Right hindlimb (tissue), 1 donor: ENCODE measurements at places on chromosomes 13 and 19.
A peak's percentile ranks its signal among the peaks of the same experiment; 100 is the strongest.

DNA sequence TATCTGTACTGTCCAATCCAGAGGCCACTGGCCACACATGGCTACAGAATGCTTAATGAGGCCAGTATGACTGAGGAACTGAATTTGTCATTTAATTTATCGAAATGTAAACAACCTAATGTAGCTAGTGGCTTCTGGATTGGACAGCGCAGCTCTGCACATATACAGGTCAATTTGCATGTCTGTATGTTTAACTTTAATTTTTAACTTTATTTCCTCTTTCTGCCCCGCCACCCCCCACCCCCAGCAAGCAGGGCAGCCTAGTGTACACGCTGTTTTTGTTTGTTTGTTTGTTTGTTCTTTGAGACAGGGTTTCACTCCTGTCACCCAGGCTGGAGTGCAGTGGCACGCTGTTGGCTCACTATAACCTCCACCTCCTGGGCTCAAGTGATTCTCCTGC is 15.5 kb downstream of the ZSWIM9 start:
- DNase-seq = no peak

DNA sequence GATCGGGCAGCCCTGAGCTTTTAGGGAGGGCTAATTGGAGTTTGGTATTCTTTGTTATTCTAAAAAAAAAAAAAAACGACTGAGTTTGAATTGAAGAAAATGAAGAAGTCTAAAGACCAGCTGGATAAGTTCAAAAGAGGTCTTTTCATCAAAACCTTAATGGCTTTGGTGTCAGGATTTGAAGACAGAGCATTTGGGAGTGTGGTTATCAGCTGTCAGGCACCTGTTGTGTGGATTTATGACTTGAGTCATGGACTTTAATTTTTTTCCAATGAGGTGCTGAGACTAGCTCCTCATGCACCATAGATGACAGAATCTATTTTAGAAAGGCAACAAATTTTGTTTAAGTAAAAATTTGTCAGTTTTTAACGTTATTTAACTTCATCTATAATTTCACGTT is 72.5 kb downstream of the FREM2 start:
- no peak for DNase-seq

DNA sequence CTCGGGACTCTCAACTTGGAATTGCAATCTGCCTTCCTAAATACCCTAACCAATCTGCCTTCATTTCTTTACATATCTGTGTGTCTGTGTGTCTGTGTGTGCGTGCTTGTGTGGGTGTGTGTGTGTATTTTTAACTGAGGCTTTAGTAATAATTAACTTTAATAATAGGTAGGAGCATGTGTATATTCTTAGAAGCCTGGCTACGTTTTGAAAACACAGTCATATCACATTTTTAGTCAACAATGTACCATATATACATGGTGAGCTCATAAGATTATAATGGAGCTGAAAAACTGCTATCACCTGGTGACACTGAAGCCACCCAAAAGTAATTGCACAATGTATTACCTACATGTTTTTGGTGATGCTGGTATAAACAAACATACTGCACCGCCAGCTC is 65.4 kb upstream of the ATXN8OS start:
- DNase-seq = no peak

- DNase-seq = no peak
Observed at GRCh38 chr19:42655748-42656147, 61.0 kb upstream of the CEACAM8 start.

DNA sequence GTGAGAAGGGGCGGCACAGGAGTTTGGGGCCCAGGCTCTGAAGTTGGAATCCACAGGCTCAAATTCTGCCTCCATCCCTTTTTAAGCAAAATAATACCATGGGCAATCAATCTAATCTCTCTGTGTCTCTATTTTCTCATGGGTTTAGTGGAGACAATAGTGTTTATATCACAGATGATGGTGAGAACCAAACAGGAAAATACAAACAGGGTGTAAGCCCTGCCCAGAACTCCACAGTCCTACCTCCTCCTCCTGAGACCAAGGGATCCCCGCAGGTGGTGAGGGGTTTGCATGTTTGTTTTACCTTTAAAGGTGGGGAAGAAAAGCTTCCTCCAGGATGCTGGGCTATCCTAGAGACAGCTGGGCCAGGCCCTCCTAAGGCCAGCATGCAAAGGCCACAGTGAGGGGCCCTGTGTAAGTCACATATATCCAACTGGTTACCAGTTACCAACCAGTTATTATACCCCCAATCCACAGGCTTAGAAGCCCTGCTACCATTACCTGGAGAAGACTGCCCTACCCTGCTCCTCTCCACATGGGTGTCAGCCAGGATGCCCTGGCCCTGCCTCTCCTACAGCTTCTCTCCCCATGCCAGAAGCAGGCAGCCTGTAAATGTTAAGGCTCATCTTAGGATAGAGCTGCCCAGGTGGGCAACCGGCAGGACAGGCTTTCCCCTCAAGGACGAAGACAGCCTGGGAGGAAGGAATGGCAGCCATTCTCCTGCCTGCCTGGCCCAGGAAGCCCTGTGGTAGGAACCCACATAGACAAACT is 658.4 kb downstream of the UQCRFS1 start:
- no peak for DNase-seq

- no peak for DNase-seq
Observed at GRCh38 chr19:39432677-39433025, 3.1 kb downstream of the RPS16 start.

GRCh38 chr19:58097781-58098681 is at the start of gene ZSCAN18:
ZSCAN18 (minus strand) TSS chr19:58098231; CDS start chr19:58090267, 7,964 bp downstream.
- peak; percentile 99 for DNase-seq

GRCh38 chr19:5983367-5983955 is 5.5 kb upstream of the RANBP3 start:
- no peak for DNase-seq
